ENCODE measurements at places on chromosomes 3 and 15.

DNA sequence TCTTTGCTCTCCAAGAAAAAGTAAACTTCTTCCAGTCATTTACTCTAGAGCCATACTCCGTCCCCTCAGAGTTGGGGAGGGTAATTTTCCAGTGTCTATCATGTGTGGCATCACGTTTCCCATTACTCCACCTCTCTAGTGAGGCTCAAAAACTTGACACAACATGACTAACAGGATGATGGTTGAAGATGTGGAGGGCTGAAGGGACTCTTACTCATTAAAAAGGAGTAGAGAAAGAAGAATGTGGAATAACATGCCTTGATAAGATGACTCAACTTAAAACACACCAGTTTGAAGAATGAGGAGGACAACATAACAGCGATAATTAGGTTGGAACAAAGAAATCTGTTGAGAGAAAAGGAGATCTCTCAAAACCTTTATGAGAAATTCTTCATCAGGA, 894.3 kb downstream of the OTOL1 start:
- DNase-seq = no peak

GRCh38 chr15:68183616-68184315, 21.4 kb downstream of the CALML4 start:
- DNase-seq = no peak

- DNase-seq = no peak
These were observed 28.3 kb downstream of the APBA2 start for GRCh38 chr15:28914046-28914445.

DNA sequence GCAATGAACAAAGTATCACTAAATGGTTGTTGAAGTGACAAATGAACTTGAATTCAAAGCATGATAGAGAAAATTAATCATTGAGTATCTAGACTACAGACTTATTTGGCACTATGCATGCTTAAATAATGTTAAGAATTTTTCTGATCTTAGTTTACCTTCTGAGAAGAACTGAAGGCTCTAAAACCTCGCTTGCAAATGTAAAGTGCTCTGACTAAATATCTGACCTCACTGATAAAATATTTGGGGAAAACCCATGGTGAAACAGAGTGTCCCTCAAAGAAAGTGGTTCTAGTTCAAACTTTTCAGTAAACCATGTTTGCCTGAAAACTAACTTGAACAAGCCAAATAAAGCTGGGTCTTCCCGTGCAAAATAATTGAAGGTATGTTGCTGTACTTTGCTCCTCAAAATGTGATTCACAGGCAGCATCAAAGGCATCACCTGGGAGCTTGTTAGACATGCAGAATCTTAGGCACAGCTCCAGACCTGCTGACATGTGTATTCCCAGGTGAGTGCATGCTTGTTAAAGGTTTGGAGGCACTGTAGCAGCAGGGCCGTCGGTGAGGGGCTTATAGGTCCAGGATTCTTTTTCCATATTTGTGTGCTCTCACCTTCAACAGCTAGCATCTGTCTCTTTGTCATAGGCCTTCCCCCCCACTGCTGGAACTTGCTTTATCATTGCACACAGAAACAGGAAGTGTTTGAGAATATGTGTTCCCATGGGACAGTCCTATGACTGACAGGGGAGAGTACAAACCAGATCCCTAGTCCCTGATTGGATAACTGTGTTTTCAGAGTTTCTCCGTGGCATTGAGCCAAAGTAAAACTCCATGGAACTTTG, 524.2 kb upstream of the LMCD1 start:
- DNase-seq = no peak

GRCh38 chr3:157040456-157040855, 119.5 kb downstream of the CCNL1 start:
- no peak for DNase-seq

GRCh38 chr3:183116025-183116614, 16.8 kb upstream of the MCCC1 start:
- no peak for DNase-seq

DNA sequence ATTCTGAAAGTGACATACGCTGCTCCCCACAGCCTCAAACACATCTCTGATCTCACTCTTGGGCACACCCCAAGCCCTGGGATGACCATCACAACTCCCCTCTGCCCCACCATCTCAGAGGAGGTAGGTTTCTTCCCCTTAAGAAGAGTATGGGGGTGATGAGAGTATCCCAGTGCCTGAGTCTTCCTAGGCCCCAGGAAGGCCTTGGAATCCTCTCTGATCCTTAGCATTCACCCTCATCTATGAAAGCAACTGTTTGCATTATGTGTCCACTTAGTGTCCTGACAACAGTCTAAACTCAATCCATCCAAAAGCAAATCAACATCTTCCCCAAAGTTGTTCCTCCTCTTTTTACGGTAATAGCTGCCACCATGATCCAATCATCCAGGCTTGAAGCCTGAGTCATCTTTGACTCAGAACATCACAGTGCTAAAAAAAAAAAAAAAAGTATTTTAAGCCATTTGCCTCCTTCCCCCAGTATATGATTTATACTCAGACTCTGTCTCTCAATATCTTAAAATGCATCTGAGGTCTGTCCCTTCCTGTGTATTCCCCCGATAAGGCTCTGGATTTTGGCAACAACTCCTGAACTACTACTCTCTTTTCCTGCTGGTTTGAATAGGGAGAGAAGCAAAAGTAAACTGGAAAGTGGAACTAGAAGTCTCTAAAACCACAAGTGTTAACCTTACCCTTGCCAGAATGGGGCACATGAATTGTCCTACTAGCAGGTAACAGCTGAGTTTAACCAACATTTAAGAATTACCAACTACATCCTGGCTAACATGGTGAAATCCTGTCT, 22.5 kb downstream of the POPDC2 start:
- DNase-seq = no peak

- DNase-seq = no peak
These were observed 205.0 kb upstream of the ADAMTS9 start for GRCh38 chr3:64892671-64893309.

DNA sequence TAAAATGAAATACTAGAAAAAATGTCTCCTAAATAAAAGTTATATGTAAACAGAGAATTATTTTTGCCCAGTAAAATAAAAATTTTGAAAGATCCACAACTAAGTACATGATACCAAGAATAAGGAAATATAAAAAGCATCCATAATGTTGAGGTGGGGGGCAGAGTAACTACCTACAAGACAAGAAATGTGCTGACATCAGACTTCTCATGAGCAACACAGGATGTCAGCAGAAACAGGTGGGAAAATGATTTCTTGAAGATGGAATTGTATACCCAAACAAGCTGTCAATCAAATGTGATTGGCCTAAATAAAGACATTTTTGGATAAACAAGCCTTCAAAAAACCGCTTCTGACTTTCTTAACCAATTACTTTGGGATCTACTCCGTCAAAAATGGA, 143.9 kb upstream of the LIPC start:
- no peak for DNase-seq

DNA sequence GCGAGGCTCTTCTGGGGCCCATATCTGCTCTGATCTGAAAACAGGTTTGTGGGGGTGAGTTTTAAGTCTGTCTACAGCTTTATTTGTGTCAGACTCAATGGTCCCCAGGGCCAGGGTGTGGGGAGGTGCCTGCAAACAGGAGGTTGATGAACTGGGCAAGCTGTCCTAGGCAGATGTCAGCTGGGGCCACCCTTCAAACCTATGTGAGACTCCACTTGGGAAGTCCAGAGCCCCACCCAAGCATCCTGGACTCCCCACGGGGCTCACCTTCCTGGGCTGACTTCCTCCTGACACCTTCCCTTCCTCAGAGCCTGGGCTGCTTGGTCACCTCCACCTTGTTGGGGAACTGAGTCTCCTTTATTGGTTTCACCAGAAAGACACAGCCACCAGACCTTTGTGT, 8.6 kb upstream of the LYSMD4 start:
- DNase-seq = no peak

DNA sequence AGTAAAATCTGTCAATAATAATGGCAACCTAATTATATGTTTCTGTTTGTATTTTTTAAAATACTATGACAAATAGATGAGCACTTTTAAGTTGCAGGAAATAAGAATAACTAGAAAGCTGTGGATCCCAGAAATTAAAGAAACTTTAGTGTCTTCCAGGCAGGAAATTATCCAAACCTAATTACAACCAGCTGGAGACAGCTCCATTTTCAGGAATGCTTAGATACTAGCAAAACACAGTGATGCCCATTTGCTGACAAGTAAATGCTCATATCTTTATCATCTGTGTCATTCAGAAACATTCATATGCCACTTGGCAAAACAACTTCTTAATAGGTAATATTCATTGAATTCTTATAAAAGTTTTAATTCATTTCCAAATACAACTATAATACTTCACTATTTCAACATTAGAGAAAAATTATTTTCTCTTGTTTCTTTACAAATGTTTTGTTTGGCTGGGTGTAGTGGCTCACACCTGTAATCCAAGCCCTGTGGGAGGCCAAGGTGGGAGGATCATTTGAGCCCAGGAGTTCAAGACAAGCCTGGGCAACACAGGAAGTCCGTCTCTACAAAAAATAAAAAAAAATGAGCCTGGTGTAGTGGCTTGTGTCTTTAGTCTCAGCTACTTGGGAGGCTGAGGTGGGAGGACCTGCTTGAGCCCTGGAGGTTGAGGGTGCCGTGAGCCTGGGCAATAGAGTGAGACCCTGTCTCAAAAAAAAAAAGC, 169.1 kb upstream of the TSPAN3 start:
- no peak for DNase-seq

DNA sequence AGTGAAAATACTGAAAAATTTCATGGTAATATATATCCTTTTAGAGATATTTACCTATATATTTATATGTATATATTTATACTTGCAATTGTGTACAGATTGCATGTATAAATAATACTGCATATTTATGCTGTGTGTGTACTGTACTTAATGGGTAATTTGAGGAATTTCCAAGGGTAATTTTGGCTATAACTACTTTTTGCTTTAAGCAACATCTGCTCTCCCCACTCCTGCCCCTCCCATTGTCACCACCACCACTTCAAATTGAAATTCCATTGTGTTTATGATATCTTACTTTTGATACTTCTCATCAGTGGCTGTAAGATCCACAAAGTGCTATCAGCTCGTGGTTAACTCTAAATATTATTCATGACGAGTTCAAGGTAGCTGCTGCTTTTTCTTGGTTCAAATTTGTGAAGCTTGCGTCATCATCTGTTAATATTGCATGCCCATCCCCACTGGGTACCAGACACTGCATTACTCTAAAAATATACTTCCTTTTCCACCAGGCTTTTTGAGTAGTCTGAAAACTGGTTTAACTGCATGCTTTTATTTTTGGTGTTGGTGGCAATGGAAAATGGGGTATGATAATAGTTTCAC, 91.7 kb upstream of the MITF start:
- no peak for DNase-seq

DNA sequence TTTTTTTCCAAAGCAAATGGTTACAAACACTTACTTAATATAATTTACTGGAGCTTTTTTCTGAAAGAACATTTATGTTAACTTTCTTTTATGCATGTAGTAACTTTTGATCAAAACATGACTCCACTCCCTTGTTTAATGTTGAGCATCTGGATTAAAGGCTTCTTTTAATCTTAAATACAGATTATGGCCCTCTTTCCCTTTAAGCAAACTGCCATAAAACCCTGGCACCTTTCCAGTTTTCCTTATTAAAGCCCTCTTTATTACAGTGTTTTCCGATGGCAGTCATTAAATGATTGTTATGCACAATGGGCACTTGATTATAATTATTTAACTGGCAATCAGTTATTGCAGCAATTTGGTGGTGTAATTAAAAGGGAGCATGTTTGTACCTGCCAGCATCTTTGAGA, 167.0 kb downstream of the VGLL4 start:
- DNase-seq = no peak

- no peak for DNase-seq
These were observed 265.1 kb downstream of the NFKBIZ start for GRCh38 chr3:102114264-102114979.

Data from NK-92 treated with Interleukin-12 subunit alpha and Interleukin-12 subunit beta, amount 100 ng/mL, for 24 hours (cell line).